Effector memory CD4-positive, alpha-beta T cell (primary cell): ENCODE measurements at places on chromosomes 3 and 15.

DNA sequence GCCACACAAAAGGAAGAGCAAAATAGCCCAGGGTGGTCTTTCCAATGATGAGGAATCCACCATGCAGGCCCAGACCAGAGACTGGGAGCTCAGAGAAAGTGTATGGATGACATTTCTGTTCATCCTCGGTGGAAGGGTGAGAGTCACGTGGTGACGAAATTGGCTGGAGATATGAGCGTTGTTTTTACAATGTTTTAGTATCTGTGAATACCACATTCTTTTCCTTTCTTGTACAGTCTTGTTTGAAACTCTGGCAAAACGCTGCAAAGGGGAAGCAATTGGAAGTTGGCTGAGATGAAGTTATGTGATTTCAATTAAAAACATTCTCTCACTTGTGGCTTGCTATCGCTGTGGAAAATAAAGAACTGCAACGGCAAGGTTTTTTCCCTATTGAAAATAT lies 137.5 kb downstream of the MAGI1 start:
- H3K27me3 ChIP-seq: no peaks in the 10 kb centered on the region
- H3K4me3 ChIP-seq: no peak overlapping the region
- no peak for DNase-seq

- no peak for DNase-seq
- no peak overlapping the region for H3K27ac ChIP-seq
- no peaks in the 10 kb centered on the region for H3K27me3 ChIP-seq
These were observed 937.2 kb downstream of the ZPLD1 start for GRCh38 chr3:103372031-103372430.

- no peak overlapping the region for H3K4me3 ChIP-seq
- DNase-seq: no peak
These were observed 430.6 kb upstream of the MCTP2 start for GRCh38 chr15:93800805-93801204.

DNA sequence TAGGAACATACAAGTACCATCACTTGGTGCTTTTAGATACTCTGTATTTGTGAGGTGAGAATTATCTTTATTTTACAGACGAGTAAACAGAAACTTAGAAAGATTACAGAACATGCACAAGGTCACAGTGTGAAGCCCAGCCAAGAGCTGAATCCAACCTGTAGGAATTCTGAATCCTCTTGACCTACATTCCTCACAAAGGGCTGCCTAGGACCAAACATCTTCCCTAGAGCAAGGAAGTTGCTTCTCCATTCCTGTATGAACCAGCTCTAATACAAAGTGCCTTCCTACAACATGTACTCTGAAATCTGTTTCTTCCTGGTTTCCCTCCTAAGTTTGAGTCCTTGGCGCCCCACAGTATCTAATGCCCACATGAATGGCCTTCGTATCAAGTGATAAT lies 2.9 kb downstream of the HDGFL3 start:
- no peak overlapping the region for H3K27ac ChIP-seq
- H3K4me1 ChIP-seq: peaks cover 8% of the 10 kb centered on the region
- DNase-seq: no peak
- peaks cover 18% of the 10 kb centered on the region for H3K27me3 ChIP-seq
- H3K4me3 ChIP-seq: no peak overlapping the region
- no peaks in the 10 kb centered on the region for H3K36me3 ChIP-seq

- no peaks in the 10 kb centered on the region for H3K4me1 ChIP-seq
- H3K27me3 ChIP-seq: no peaks in the 10 kb centered on the region
- no peak overlapping the region for H3K27ac ChIP-seq
- DNase-seq: no peak
- no peaks in the 10 kb centered on the region for H3K36me3 ChIP-seq
These were observed 149.5 kb downstream of the TBC1D5 start for GRCh38 chr3:17592956-17593355.
